ENCODE measurements at places on chromosomes 7 and 10. TPM values are rescaled to one million over a fixed set of nuclear protein-coding genes. Genes with fewer than 3 reads are reported as not detected.

- DNase-seq, result no peak
These were observed 260.4 kb downstream of the SEMA3A start for GRCh38 chr7:83934118-83934734.

GRCh38 chr7:47103498-47104205, 478.3 kb downstream of the TNS3 start:
- DNase-seq, result no peak

- DNase-seq, result no peak
These were observed 4.7 kb upstream of the FRMPD2 start for GRCh38 chr10:48279081-48279751.

DNA sequence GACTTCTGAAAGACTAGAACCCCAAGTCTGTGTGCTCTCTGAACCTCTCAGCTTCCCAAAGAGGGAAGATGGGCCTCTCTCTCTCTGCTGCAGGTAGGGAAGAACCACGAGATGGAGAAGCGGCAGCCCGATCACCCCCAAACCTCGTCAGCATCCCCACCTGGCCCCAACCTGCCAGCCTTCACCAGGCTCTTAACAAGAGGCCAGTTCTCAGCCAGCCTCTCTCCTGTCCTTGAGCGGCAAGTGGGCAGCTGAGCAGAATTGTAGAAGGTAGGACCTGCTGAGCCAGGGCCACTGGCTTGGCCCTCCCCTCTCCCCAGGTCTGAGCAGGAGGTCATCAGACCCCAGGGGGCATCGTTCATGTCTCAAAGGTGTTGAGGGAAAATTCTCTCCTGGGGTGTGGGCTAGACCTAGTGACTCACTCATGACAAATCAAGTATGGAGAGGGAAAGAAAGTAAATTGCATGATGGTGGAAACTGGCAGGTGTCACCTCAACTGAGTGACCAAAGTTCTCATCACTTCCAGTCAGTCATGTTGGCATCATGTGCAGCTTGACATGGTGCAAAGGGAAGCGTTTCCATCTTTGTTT, 92.0 kb upstream of the GPR26 start:
- DNase-seq, result no peak

Gene ANKRD22
- 4.3 TPM for total RNA-seq

Gene JAKMIP3
- total RNA-seq, result 0.34 TPM
